ENCODE measurements at places on chromosomes 5 and 9. TPM values are rescaled to one million over a fixed set of nuclear protein-coding genes. Genes with fewer than 3 reads are reported as not detected.

GRCh38 chr5:133392448-133392847 lies 219.9 kb downstream of the FSTL4 start:
- H3K27me3 ChIP-seq, result peaks cover 2% of the 10 kb centered on the region
- DNase-seq, result no peak
- H3K4me3 ChIP-seq, result no peak overlapping the region
- no peaks in the 10 kb centered on the region for H3K36me3 ChIP-seq

- DNase-seq, result no peak
- no peak overlapping the region for H3K27ac ChIP-seq
- H3K36me3 ChIP-seq, result peaks cover 26% of the 10 kb centered on the region
- no peaks in the 10 kb centered on the region for H3K4me1 ChIP-seq
These were observed 38.9 kb downstream of the ACO1 start for GRCh38 chr9:32423371-32423770.

DNA sequence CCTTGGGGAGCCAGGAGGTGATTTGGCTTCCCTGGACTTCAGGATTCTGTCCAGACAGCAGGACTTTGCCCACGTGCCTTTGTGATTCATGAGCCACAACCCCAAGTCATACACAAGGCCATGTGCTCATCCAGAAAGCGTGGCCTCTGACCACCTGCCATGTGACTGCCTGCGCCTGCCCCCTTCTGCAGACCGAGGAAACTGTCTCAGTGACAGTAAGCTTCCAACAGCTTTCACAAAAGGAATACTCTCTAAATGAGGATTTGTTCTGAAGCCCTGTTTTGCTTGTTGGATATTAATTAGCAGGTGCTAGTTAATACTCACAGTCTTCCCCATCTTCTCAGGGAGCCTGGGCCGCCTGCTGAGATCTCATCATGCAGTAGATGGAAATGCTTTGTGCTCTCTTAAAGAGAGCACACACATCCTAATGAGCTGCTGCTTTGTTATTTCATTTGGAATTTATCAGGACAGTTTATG lies 36.9 kb upstream of the ANGPTL2 start:
- H3K36me3 ChIP-seq, result no peaks in the 10 kb centered on the region
- no peak overlapping the region for H3K4me3 ChIP-seq
- peaks cover 9% of the 10 kb centered on the region for H3K4me1 ChIP-seq
- no peak for DNase-seq
- H3K27ac ChIP-seq, result no peak overlapping the region
- no peaks in the 10 kb centered on the region for H3K27me3 ChIP-seq

DNA sequence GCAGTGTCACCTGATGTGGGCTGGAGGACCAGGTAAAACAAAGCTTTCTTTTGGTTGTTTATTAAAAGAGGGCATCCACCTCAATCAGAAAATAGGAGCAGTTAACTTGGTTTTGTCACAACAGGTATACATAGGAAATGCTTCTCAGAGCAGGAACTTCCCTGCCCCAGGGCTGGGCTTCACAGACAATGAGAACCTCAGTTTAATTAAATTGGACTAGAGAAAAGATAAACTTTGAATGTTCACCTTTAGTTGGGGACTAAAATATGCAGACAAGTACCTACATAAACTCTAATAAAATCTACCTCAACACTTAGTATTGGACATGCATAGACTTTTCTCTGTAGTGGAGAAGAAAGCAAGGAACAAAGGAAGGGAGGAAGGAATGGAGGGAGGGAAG lies 392.0 kb downstream of the ENC1 start:
- H3K4me1 ChIP-seq, result no peaks in the 10 kb centered on the region
- no peaks in the 10 kb centered on the region for H3K27me3 ChIP-seq
- no peak overlapping the region for H3K27ac ChIP-seq
- H3K4me3 ChIP-seq, result no peak overlapping the region
- DNase-seq, result no peak

PHF24 gene
- total RNA-seq, result not detected

GABRG2 gene
- total RNA-seq, result not detected
